Activated CD4-positive, alpha-beta T cell treated with anti-CD3 and anti-CD28 coated beads, Interleukin-2, Interleukin-6, amounts not matched to agents 100 ng/mL and 50 ng/mL, durations not matched to agents 16 hours and 8 hours (primary cell): ENCODE measurements at places on chromosomes 3 and 15.

- DNase-seq: no peak
Observed at GRCh38 chr15:42178056-42178455, 21.6 kb upstream of the PLA2G4F start.

GRCh38 chr3:37910671-37911400, 49.2 kb downstream of the CTDSPL start:
- DNase-seq: no peak

DNA sequence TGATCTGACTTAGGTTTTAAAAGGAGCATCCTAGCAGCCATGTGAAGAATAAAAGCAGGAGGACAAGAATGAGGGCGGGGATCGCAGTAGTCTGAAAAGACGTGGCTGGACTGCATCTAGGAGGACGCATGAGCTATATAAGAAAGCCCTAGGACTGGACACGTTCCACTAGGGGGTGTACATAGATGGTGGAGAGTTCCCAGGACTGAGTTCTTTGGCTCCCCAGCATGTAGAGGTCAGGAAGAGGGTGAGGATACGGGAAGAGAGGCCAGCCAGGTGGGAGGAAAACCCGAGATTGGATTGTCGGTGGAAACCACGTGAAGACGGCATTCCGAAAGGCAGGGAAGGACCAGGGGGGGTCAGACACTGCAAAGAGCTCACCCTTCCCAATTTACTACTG, 64.2 kb upstream of the CFAP161 start:
- no peak for DNase-seq

- DNase-seq: peak; percentile 60
Observed at GRCh38 chr3:171459137-171459941, 866 bp downstream of the TNIK start.
